ENCODE measurements at places on chromosomes 7 and 10.

DNA sequence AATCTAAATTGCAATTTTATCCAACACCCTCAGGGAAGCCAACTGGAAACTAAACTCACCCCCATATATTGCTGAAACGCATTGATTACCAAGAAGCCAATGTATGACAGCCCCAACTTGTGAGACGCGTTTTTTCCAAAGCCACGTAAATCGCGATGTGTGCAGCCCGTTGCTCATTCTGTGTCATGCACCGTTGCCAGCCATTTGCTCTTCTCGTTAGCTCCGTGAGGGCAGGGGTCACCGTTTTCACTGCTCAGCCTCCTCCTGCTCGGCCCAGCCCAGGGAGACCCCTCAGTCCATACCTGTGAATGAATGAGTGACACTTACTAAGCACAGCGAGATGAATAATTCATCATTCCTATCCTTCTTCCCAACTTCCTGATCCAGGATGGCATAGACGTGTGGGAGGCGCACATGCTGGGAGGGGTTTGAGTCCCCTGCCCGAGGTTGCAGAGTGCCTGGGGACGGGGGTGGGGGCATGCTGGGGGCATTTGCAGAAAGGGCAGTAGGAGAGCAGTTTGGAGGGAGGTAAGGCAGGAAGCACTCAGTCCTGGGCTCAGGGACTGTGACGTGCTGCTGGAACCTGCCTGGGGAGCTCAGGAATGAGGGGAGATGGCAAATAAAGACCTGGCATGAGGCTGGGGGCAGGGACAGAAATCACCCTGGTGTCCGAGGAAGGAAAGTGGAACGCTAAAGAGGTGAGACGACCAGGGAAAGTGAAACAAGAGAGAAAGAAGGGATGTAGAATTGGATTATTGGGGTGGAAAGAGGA is 104.2 kb upstream of the SDK1 start:
- no peak for DNase-seq

GRCh38 chr7:149869867-149870266 is 3.9 kb upstream of the ATP6V0E2 start:
- DNase-seq, result no peak

DNA sequence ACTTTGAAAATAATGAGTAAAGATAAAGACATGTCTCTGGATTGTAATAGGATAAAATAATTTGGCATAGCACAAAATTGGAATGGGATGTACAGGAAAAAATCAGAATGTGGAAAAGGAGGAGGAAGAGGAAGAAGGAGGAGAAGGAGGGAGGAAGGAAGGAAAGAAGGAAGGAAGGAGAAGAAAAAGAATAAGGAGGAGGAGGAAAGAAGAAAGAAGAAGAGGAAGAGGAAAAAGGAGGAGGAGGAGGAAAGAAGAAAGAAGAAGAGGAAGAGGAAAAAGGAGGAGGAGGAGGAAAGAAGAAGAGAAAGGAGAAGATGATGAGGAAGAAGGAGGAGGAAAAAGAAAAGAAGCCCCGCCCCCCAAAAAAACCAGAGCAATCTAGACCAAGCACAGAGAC is 95.9 kb downstream of the ST8SIA6 start:
- DNase-seq, result no peak

GRCh38 chr10:116849248-116850057 is at the start of gene ENO4:
TSS of gene ENO4 (plus strand) at chr10:116849499. CDS start at chr10:116849567, 68 bp downstream.
- DNase-seq, result peak; percentile 9

DNA sequence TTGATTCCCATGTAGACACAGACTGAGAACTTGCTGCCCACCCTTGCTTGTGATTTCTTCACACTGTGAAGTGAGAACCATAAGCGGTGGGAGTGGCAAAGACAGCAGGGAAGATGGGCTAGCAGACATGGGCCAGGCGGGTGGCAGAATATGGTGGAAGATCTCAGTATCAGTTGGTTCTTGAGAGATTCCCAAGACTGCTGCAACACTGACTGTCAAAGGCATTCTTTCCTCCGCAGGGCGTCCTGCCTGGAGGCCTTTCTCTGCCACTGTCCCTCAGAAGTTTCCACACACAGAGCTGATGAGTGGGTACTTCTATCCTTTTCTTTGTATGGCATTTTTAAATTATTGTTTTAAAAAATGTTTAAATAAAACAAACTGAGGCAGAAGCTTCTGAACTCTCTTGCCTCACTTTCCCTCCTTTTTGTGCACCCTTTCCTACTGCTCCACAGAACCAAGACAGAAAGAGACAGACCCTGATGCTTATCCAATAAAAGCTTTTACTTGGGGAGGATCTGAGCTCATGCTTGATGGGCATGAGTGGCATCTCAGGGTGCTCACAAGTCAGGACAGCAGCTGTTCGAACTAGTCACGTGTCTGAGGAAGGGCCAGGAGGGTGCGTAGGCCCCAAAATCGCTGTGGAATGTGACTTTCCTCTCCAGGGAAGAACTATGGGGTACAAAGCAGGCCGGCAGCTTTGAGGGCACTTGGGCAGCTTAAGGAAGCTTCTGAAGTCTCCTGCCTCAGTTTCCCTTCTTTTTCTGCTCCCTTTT is 104.7 kb upstream of the PCGF5 start:
- DNase-seq, result no peak

- DNase-seq, result no peak
These were observed 148.4 kb upstream of the FAM20C start for GRCh38 chr7:43791-44540.

- DNase-seq, result no peak
These were observed 66.4 kb upstream of the JAZF1 start for GRCh38 chr7:28246921-28247461.

DNA sequence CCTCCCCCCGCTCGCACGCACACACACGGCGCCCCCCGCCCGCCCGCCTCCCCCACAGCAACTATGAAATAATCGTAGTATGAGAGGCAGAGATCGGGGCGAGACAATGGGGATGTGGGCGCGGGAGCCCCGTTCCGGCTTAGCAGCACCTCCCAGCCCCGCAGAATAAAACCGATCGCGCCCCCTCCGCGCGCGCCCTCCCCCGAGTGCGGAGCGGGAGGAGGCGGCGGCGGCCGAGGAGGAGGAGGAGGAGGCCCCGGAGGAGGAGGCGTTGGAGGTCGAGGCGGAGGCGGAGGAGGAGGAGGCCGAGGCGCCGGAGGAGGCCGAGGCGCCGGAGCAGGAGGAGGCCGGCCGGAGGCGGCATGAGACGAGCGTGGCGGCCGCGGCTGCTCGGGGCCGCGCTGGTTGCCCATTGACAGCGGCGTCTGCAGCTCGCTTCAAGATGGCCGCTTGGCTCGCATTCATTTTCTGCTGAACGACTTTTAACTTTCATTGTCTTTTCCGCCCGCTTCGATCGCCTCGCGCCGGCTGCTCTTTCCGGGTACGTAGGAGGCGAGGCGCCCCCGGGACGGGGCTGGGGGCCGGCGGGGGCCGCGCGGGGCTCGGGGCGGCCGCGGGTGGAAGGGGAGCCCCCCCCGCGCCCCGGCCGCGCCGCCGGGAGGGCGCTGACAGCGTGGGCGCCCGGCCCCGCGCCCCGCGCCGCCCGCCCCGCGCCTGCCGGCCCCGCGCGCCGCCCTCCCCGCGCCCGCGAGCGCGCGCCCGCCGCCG is 441 bp downstream of the BMI1 start:
- peak; percentile 55 for DNase-seq

GRCh38 chr10:77332256-77332655 is 305.4 kb downstream of the KCNMA1 start:
- no peak for DNase-seq

DNA sequence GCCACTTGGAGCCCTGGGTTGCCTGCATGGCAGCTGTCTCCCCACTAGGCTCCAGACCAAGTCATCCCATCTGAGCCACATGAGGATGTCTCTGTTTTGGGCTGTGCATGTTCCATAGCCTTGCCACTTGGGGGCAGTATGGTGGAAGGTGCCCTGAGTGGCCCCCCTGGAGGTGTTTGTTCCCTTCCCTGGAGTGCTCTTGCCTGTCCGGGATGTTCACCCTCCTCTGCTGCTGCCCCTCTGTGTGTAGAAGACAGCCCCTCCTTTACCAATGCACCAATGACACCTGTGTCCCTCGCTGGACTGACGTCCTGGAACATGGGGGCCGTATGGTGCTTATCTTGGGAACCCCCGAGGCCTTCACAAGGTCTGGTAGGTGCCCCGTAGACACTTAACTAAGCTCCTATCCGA is 100.2 kb downstream of the ACTR3B start:
- no peak for DNase-seq

- no peak for DNase-seq
These were observed 274.0 kb downstream of the FRMD4A start for GRCh38 chr10:14056610-14057332.

DNA sequence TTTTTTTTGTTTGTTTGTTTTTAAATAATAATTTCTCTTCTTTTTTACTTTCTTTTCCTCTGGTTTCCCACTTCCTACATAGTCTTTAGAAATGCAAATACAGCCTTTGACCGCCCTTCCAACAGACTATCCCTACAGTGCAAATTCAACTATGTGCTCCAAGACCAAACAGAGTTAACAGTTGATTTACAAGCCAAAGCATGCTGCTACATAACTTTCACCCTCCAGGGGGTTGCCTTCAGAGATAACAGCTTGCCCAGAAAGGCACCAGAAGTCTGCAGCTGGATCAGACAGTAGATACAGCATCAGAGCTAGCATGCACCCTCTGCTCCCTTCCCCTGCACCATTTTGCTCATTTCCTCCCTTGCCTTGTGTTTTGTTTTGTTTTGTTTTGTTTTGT is 539.0 kb downstream of the ZWINT start:
- no peak for DNase-seq

GRCh38 chr7:114879554-114879953 is 42.3 kb upstream of the MDFIC start:
- DNase-seq, result no peak

DNA sequence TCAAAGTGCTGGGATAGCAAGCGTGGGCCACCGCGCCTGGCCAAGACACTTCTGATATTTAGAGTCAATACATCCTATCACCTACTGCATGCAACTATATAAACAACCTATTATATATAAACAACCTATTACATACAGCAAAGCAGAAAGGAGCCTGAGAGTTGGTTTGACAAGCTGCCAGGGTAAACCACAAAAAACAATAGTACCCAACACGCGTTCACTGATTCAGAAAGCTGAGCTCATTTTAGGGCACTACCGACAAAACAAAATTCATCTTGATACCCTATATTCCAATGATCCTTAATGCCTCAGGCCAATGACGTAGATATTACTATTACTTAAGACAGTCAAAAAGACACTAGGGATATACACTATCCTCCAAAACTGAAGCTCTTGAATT is 16.2 kb downstream of the MALSU1 start:
- no peak for DNase-seq

GRCh38 chr10:71667387-71667752 is 52.2 kb downstream of the C10orf105 start:
- no peak for DNase-seq

DNA sequence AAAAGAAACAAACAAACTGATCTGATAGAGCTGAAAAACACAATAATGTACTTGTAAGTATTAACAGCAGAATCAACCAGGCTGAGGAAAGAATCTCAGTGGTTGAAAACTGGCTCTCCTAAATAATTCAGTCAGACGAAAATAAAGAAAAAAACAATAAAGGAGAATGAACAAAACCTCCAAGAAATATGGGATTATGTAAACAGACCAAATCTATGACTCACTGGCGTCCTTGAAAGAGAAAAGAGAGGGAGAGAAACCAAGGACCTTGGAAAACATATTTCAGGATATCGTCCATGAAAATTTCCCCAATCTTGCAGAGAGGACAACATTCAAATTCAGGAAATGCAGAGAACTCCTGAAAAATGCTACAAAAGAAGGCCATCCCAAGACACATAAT is 62.9 kb downstream of the FBXL13 start:
- DNase-seq, result no peak

DNA sequence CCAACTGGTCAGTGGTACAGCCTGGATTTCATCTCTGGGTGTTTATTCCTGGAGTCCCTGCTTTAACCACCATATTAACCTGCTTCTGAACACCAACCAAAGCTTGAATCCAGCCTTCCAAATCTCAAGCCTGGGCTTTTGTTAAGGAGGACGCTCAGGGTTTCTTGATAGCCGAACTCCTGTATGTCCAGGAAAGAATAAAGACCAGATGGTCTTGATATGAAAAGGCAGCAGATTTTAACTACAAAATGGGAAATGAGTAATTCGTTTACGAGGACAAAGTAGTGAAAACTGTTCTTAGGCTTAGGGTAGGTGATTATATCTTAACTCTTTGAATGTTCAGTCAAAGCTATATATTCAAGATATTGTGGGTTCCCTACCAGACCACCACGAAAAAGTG is 129.1 kb upstream of the INSYN2A start:
- no peak for DNase-seq

DNA sequence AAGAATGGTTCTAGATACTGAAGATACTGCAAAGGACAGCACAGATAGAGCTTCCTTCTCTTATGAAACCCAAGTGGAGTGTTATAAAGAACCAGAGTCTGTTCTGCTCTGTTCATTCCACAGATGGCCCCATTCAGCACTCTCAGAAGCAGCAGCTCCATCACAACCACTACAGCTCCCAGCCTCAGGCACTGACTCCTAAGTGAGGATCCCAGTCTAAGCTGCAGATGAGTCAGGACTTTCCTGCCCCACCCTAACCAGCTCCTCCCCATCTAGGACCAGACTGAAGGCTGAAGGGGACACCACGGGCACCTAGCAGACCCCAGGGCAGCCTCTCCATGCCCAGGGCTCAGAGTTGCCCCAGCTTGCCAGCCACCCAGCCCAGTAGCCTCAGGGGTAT is 379.8 kb downstream of the GRID1 start:
- DNase-seq, result no peak

DNA sequence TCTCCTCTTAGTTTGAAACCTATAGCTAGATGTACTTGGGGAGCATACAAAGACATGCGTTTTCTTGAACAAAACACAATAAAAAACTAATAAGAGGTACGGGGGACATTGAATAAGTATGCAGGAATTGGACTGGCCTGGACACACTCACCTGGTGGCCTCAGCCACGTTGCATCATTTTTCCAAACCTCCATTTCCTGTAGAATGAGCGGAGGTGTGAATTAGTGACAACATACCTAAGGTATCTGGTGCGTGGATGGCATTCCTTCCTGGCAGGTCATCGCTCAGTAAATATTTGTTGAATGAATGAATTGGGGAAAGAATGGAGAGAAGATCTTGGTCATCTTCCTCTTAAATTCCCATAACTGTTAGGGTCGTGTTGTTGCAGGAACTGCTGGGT is 103.2 kb upstream of the CTBP2 start:
- DNase-seq, result no peak

- no peak for DNase-seq
These were observed 418.9 kb downstream of the MDFIC start for GRCh38 chr7:115340828-115341227.

DNA sequence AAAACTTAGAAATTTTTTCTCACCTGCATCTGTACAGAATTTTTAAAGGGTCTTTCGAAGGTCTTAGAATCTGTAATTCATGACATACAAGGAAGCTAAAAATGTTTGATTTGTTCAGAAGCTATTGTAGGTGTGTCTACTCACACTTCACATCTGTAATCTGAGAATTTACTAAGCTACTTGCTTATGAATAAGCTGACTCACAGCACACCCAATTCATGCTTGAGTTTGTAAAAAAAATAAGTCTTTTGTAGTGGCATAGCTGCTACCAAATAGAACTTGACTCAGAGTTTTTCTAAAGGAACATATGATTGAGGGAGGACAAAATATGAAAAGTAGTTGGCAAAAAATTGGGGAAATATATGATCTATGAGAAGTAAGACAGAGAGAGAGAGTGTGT is 12.7 kb upstream of the AGR2 start:
- no peak for DNase-seq
